ENCODE measurements at places on chromosomes 1 and 21.

DNA sequence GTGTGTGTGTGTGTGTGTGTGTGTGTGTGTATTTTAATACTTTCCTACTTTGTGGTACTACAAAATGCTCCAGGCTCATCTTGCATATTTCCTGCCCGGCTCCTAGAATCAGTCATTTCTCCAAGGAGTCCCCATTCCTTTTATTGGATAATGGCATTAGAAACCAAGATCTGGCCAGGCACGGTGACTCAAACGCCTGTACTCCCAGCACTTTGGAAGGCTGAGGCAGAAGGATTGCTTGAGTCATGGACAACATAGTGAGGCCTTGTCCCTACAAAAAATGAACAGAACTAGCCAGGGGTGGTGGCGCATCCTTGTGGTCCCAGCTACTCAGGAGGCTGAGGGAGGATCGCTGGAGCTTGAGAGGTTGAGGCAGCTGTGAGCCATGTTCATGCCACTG, 20.3 kb downstream of the EPB41 start:
- no peak for DNase-seq

DNA sequence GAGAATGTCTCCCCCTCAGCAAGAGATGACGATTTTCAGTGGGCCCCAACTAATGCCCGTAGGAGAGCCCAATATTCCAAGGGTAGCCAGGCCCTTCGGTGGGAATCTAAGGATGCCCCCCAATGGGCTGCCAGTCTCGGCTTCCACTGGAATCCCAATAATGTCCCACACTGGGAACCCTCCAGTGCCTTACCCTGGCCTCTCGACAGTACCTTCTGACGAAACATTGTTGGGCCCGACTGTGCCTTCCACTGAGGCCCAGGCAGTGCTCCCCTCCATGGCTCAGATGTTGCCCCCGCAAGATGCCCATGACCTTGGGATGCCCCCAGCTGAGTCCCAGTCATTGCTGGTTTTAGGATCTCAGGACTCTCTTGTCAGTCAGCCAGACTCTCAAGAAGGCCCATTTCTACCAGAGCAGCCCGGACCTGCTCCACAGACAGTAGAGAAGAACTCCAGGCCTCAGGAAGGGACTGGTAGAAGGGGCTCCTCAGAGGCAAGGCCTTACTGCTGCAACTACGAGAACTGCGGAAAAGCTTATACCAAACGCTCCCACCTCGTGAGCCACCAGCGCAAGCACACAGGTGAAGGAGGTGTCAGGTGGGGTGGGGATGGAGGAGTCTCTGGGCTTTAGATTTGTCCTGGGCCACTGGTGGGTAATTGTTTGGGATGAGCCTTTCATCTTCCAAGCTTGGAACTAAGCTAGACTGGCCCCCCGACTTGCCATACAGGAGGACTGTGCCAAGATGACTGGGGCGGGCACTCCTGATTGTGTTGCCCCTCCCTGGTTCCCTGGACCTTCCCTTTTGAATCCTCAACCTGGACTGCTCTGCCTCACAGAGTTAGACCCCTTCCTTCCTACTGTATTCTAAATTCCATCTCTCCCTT, 11.2 kb downstream of the KLF17 start:
- no peak for DNase-seq

GRCh38 chr1:14616632-14617396, 18.3 kb downstream of the KAZN start:
- no peak for DNase-seq

DNA sequence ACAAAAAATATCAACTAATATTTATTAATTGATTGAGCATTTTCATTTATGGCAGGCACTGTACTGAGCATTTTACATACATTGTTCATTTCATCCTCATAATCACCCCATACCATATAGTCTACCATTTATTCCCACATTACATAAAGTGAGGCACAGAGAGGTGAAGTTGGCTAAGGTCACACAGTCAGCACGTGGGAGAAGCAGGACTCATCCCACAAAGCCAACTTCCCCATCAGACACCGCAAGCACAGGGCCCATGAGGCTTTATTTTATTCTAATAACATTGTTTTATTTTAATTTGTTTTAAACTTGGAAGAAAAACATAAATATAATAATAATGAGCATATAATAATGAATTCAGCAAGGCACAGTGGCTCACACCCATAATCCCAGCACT, 43.1 kb upstream of the CAPZB start:
- DNase-seq, result no peak

- DNase-seq, result no peak
Observed at GRCh38 chr1:232617237-232617636, 12.7 kb downstream of the SIPA1L2 start.

- DNase-seq, result no peak
Observed at GRCh38 chr21:28834335-28835238, 158.1 kb downstream of the LTN1 start.

DNA sequence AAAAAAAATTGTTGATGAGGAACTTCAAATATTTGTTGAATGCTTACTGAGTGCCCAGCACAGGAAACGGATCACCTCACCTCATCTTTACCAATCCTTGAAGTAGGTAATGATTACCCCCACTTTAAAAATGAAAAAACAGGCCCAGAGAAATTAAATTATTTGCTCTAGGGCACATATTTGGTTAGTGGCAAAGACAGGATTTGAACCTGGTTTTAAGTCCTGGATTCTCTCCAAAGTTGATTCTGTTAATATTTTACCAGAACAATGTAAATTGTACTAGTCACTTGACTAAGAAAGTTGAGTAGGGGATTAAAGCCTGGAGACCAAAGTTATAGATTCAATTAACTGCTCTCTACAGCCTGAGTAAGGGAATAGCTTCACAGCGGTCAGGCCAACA, 97.9 kb downstream of the GIPC2 start:
- DNase-seq, result no peak

- DNase-seq, result no peak
Observed at GRCh38 chr1:234562334-234562733, 47.6 kb downstream of the IRF2BP2 start.

GRCh38 chr1:200991097-200991614, 32.4 kb downstream of the KIF21B start:
- no peak for DNase-seq

DNA sequence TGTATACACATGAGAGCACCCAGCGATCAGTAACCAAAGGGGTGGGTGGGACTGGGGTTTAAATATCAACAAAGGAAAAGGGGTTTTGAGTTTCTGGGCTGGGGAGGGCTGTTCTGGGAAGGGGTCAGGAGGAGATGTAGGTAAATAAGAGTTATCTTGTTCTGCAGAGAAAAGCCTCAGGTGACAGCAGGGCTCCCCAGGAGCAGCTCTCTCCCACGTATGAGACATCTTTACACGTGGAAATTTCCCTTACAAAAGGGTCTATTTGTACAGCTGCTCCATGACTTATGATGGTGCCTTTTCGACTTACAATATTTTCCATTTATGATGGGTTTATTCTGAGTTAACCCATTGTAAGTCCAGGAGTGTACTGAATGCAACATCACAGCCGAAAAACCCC, 16.3 kb upstream of the PADI2 start:
- peak; percentile 32 for DNase-seq

- DNase-seq, result no peak
Observed at GRCh38 chr1:184427722-184428121, 40.9 kb downstream of the C1orf21 start.

DNA sequence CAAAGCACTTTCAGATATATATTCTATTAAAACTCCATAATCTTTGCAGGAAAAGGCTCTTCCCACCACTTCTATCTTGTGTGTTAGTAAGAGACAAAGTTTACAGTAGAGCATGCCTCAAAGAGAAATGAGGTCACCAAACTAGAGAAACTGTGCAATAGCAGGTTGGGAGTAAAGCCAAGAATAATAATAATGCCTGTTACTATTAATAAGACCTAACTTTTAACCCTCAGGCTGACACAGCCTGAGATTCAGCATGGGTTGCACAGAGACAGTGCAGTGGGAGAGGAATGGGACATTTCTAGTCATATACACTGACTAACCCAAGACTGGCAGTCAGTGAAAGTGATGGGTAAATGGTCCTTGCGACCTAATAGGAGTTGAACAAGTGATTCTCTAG, 320.2 kb upstream of the NFIA start:
- DNase-seq, result no peak

DNA sequence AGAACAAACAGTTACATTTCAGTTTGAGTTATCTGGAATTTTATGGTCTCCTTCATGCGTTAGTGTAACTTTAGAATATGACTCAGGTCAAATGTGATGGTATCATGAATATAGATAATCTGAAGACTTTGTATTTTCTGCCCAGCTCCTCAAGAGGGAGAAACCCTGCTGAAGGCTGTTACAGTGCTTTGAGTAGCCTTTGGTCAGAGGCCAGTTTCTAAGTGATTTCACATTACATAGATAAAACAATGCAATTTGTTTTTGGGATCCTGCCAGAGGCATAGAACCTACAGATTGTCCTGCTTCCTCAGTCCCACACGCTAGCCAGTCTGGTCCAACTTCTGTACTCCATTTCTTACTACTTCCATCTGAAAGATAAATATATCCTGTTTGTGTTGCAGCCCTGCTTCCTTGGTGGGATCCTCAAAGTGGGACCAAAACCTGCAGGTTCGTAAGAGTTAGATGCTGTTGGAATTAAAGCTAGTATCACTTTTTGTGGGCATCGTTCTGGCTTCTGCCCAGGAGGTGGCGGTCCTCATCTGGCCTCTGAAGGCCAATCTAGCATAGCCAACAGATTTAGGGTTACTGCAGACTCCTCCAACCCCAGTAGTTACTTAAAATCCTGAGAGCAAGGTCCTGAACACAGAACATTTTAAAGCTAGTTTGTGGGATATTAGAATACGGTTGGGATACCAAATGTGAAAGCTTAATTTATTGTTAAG, 645.8 kb upstream of the USP24 start:
- DNase-seq, result no peak

DNA sequence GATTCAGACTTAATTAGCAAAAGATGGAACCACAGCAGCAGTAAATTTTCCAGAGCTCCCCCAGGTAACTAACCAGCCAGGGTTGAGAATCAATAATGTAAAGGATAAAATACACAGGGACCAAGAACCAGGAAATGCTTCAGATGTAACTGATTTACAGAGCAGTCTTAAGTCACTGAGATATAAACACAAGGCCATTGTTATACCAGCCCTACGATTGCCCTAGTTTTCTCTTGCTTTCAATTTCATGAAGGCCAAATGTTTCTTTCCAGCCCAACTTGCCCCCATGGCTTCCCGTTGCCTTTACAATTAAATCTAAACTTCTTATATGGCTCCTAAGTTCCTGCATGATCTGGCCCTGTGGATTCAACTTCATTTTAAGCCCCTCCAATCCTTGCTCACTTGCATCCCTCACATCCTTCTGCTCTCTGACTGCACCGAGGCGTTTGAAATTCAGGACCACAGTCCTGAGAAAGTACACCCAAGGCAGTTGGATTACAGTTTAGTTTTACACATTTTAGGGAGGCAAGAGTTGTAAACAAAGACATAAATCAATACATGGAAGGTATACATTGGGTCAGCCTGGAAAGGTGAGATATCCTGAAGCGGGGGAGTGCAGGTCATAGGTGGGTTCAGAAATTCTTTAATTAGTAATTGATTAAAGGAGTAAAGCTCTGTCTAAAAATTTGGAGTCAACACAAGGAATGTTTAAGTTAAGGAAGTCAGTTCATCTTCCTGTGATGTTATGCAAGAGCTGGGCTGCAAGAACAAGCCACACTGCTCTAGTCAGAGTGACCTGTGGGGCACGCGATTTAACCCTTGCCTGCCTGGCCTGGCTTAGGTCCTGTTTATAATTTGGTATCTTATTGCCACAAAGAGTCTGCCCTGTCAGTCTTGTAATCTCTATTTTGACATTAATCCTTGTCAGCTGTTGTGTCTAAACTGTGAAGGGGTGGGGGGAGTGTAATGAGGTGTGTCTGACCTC, 69.9 kb upstream of the COG2 start:
- no peak for DNase-seq

- DNase-seq, result peak; percentile 17
Observed at GRCh38 chr1:46446646-46447498, 42.8 kb upstream of the DMBX1 start.

- DNase-seq, result no peak
Observed at GRCh38 chr1:63824451-63824850, 50.6 kb downstream of the ROR1 start.

GRCh38 chr1:85445906-85446305, 19.1 kb downstream of the DDAH1 start:
- no peak for DNase-seq

DNA sequence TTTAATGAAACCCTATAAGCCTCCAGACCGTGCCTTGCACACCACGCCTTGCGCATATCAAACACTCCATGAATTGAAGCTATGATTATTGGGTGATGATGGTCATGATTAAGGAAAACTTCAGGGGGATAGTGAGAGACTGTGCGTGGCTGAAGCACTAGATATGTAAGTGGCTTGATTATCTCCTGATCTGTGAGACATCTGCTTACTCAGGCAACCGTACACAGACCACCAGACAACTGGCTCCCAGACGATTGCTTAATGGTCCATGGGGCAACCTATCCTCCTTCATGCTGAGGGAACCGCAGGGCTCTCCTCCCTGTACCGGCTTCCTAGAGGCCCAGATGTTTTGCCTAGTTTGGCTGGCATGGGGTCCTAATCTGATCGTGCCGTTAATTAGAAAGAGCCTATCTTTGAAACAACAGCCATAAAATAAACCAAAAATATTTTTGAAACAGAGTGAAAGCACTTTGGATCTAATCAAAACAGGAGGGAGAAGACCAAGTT, 51.6 kb downstream of the IRF2BP2 start:
- DNase-seq, result no peak

DNA sequence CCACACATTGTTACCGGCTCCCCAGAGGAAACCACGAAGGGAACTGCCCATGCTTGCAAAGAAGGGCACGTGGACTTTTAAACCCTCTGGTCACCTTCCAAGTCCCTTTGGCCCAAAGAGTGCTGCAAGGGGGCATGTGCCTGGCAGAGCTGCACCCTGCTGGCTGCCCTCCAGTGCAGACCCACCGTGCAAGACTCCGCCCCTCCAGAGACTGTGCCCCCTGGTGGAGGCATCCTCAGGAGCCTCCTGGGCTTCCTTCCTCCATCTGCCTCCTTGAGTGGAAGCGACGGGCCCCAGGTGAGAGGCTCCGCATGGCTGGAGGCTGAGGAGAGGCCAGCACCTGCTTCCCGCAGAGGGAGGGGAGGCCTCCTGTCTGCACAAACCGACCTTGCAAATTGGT, 100.6 kb downstream of the CRYAA start:
- no peak for DNase-seq

GRCh38 chr1:10525208-10525607, 50.5 kb downstream of the PEX14 start:
- DNase-seq, result no peak

GRCh38 chr21:42056468-42056867, 14.6 kb upstream of the UMODL1 start:
- DNase-seq, result no peak
